ENCODE measurements at places on chromosomes 2 and 18.

GRCh38 chr18:8301427-8302172 is 307.6 kb upstream of the RAB12 start:
- DNase-seq: no peak

DNA sequence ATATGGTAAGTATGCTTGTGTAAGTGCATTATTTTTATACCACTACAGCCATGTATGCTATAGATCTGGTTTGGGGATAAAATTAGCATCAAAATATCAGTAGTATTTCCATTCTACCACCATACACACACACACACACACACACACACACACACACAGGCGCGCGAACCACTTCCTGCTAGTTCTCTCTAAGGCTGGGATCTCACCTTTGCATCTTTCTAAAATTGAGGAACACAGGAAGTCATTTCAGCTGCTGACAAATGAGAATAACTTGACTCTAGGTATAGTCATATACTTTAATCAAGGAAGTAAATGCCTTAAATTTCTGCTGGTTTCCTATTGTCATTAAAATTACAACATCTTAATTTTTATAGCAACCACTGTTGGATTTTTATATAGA is 72.5 kb downstream of the RBM43 start:
- DNase-seq: no peak

DNA sequence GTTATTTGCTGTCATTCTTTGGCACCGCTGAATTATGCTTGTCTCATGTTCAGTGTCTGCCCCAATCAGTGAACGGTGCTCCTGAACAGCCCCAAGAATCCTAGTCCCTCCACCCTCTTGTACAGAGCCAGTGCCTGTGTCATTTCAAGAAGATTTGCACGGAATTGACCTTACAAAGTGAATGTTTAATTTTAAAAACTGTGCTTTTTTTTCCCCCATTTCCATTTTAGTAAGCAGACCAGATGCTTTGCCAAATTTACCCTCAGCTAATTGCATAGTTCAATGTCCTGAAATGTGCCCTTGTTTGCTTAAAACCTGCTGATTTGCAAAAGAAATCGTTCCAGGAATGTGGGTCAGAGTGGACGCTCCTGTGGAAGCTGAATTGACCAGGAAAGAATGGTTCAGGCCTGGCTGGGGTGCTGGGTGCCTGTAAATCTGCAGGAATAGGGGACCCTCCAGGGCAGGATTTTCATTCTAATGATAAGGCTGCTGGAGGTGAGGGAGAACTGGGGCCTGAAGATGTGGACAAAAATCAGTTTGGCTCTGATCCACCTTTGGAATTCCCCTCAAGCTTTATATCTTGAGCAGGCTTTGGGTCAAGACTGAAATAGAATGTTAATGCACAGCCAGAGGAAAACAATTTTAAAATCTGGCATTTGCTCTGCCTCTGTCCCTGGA is 20.1 kb downstream of the TMEM17 start:
- DNase-seq: no peak

GRCh38 chr2:6944555-6944954 is 27.3 kb downstream of the RNF144A start:
- DNase-seq: no peak

DNA sequence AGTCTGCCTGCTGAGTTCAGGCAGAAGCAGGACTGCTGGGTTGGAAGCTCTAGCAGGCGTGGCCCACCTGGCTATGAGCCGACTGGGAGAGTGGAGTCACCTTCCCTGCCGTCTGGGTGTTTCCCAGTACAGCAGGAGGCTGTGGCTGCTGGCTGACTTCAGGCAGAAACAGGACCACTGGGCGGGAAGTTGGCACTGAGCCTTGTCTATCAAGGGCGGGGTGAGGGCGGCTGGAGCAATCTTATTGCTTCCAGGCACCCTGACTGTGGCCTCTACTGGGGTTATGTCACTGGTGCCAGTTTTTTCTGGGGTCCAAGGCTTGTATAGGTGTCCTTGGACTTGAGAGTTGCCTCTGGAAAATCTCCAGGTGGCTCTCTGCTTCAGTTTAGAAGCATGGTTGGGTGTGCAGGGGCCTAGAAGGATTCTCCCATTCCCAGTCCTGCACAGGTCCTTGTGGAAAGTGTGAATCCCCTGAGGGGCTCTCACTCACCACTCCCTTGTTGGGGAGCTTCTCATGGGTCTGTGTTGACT is 30.5 kb downstream of the LTBP1 start:
- no peak for DNase-seq

DNA sequence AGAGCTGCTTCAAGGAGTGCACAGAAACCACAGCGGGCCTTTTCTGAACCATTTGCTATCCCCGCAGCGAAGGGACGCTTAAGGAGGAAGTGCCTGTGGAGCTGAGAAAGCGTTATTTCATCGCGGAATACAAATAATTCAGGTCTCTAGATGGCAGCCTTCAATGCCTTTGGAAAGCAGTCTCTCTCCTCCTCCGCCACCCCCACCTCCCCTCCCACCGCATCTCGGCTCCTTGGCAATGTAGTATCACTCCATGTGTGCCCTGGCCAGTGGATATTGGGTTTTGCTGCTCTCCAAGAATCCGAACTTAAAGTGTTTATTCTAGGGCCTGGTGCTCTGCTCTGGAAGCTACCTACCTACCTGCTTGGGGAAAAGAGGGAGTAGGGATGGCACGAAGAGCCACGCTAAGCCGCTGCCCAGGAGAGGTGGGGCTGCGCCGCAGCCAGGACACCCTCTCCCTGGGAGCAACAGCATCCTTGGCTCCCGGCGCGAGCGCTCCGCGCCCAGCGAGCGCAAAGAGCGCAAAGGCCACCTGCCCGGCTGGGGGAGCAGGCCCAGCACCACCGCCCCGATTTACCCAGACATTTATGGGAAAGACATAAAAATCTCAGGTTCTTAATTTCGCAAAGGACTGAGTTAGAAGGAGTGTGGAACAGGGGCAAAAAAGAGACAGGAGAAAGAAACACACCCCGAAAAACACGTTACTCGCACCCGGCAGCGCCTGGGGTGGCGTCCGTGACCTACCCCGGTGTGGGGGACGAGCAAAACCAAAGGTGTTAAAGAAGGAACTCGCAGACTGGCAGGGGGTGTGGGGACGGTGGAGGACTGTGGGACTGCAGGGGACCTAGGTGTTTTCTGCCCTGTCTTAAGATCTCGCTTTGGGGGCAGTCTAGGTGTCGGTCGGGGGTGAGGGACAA is 1.0 kb downstream of the SPHKAP start:
- DNase-seq: no peak

DNA sequence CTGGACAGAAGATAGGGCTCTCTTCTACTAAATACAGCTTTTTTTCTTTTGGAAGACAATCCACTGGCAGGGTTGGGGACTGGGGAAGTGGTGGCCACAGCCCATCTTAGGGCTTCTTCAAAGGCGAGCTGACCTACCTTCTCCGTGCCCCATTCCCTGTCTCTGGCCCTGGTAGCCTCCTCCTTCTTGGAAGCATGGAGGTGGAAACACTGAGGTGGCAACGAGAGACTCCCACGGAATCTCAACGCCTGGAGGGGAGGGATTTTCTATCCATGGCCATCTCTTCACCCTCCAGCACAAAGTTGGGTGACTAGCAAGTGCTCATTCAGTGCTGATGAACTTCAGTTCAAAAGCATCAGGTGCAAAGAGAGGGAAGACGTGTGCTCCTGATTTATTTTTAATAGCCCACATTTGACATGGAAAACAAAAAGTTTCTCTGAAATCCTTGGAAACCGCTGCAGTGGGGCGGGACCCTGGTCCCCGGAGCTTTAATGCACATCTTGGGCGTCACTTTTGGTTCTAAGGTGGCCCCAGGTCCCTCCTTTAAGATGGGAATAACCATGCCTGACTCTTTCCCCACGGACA is 633 bp upstream of the ARMC9 start:
- no peak for DNase-seq

DNA sequence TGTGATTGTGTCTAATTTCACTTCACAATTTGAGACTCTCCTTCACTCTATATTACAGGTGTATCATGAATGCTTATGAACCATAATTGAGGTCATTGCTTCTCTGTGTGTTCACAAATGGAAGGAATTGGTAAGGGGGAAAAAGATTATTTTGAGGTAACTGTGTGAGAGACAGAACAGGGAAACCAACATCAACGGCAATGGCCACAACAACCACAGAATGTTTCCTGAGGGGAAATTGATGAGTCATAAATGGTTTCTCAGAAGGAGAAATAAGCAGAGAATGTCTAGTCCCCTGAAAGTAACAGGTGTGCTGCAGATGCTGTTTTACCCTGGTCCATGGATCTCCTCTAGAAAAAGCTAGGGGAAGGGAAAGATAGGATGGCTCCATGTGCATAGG is 361.2 kb upstream of the GALNT5 start:
- no peak for DNase-seq

DNA sequence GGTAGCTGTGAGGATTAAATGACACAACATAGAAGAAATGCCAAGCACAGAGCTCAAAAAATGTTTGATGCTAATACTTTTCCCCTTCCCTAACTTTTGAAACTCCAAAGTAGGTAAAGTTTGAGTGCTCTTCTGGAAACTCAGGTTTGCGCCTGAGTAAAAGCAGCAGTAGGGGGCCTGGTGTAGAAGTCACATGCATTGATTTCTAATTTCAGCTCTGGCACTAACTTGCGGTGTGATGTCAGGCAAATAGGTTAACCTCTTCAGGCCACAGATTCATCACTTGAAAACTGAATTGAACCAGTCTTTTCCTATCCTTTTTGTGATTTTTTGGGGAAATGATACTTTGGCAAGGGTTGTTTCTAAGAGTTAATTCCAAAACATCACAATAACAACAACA is 27.2 kb downstream of the LHCGR start:
- no peak for DNase-seq

DNA sequence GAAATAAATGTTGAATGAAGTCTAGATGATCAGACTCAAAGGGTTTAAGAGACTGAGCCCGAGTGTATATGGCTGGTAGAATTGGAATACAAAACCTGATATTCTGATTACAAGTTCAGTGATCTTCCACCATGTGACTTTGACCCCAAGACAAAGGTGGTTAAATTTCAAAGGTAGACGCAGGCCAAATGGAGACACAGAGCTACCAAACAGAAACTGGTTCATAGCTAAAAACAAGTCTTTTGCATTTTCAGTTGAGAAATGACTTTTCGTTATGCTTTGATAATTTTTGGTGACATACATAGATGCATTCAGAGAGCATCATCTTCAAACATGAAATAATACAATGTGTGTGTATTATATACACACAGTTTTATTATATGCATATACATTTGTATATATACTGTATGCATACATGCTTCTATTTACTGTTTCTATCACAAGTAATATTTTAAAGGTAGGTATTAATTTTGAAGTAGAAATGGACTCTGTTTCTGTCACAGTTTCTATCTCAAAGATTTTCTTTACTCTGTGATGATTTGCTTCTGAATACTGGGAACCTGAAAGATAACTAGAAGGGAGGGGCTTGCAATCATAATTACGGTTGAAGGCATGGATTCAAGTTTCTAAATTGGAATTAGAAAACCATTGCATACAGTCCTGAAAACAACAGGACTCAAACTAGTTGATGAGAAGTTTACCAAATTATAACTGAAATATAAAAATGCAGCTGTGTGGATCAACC is 142.3 kb downstream of the ABCA12 start:
- DNase-seq: no peak

DNA sequence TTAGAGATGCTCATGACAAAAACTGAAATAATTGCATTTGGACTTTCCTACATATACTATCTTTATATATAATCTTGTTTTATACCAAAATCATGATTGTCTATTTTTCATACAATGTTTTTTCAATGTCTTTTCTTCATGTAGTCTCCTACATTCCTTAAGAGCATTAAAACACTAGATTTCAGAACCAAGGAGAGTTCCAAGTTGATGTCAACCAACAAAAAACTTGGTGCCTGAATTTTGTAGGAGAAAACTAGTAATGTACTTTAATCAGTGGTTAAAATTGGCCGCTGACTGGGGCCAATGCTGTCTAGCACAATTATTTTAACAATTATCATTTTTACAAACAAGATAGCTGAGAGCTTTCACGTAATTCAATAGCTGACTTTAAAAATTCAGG is 678.8 kb downstream of the DCC start:
- DNase-seq: no peak

- no peak for DNase-seq
Measured at GRCh38 chr2:100741880-100742276, 78.1 kb upstream of the NPAS2 start.

DNA sequence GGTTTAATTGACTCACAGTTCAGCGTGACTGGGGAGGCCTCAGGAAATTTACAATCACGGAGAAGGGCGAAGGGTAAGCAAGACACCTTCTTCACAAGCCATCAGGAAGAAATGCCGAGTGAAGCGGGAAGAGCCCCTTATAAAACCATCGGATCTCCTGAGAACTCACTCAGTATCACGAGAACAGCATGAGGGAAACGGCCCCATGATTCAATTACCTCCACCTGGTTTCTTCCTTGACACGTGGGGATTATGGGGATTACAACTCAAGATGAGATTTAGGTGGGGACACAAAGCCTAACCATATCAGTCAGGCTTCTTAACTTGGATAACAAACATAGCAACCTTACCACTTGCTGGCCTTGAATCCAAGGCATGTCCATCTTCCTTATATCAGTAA is 289.0 kb upstream of the STON1 start:
- no peak for DNase-seq

GRCh38 chr2:100235098-100235497 is 87.2 kb downstream of the LONRF2 start:
- DNase-seq: no peak

DNA sequence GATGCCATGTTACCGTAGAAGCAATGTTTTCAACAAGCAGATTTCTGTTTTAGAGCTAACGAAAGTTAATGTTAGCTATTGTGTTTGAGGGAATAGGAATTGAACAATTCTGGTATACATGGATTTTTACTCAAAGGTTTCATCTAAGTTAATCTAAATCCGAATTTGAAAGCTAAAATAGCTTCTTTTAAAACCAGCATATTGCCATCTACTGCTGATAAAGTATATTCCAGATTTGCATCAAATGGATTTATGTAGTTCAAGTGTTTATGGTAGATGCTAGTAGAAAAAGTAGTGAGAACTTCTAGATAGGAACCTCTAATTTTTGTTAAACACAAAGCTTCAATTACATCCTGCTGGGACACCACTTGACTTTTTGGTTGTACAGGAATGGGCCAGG is 1569.5 kb upstream of the NXPH2 start:
- DNase-seq: no peak

DNA sequence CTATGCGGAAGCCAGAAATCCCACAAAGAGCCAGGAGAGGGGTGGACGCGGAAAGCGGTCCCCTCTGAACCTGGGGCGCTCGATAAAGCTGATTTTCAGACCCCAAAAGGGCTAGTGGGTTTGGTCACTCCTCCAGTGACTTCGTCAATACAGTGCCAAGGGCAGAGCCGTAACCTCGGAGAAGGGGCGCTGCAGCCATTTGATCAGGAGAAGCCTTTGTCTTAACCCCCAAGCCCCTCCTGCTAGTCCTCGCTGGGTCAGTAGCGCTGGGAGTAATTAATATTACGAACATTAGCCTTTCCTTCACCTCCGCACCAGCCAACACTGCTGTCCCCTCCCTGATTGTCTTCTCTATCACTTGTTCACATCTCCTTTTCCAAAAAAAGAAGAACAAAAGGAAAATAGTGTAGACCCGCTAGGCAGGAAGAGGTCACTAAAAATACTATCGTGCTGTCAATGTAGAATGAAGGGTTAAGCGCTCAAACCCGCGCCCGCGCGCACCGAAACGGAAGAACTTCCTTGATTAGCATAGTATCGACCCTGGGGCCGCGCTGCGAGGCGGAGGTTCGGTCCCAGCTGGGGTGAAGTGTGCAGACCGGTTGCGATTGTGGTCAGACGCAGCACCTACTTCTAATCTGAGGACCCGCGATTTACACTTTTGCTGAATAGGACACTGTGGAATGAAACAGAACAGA is 63.2 kb upstream of the MAPRE2 start:
- DNase-seq: peak; percentile 27
